ENCODE measurements at places on chromosomes 7 and 10.

DNA sequence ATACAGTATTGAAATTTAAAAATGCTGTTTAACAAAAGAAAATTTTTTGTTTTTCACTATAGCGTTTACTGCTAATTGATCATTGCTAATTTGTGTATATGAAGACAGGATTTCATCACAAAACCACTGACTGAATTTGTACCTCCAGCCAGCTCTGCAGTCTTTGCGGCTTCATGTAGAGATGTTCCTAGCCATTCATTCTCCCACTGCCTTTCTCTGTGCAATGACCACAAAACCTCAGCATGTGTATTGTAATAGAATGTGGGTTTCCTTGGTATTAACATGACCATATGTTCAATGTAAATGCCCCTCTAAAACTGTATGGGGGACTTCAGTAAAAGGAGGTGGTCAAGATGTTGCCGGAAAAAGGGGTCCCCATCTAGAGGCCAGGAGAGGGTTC lies 81.1 kb upstream of the STEAP1B start:
- H3K36me3 ChIP-seq, result no peaks in the 10 kb centered on the region
- no peak overlapping the region for H3K4me3 ChIP-seq
- H3K27ac ChIP-seq, result no peak overlapping the region
- H3K4me1 ChIP-seq, result peaks cover 17% of the 10 kb centered on the region
- H3K27me3 ChIP-seq, result no peaks in the 10 kb centered on the region
- DNase-seq, result no peak

DNA sequence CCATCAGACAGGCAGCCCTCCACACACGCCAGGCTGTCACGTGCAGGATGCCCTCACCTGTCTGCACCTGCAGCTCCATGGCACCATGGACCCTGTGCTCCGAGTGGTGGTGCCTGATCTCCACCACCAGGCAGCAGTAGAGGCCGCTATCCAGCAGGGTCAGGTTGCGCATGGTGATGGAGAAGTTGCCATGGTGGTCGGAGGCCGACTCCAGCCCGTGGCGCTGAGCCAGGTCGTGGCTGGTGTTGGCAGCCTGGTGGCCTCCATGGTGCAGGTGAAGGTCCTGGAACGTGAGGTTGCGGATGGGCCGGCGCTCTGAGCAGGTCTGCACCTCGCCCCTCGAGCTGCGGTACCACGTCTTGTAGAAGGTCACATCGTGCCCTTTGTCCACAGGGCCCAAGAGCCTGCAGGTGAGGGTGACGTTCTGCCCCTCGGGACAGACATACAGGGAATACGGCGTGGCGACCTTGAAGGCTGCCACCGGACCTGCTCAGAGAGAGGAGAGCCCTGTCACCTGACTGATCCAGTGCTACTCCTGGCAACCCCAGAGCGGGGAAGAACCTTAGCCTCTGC lies 11.7 kb downstream of the VSIR start:
- no peaks in the 10 kb centered on the region for H3K36me3 ChIP-seq
- DNase-seq, result no peak

GRCh38 chr10:94490789-94491039 lies 54.9 kb upstream of the HELLS start:
- H3K27me3 ChIP-seq, result no peaks in the 10 kb centered on the region
- no peak overlapping the region for H3K4me3 ChIP-seq
- no peaks in the 10 kb centered on the region for H3K4me1 ChIP-seq
- H3K27ac ChIP-seq, result no peak overlapping the region
- H3K36me3 ChIP-seq, result no peaks in the 10 kb centered on the region

DNA sequence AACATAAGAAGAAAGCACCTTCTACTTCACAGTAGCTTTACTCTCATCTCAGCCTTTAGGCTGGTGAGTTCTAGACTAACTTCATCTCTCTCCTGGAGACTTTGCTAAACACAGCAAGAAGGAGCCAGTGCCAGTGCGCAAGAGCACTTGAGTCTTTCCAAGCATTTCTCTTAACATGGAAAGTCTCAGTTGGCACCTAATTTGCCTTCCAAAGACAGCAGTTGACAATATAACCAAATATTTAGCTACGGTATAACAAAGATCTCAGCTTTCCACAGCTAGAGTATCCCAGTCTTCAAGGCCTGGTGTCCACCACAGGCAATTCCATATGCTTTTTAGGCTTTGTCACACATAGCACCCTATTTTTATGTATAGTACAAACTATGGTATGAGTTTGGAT lies 1204.9 kb downstream of the CNTNAP2 start:
- H3K4me1 ChIP-seq, result no peaks in the 10 kb centered on the region
- H3K36me3 ChIP-seq, result no peaks in the 10 kb centered on the region
- H3K27ac ChIP-seq, result no peak overlapping the region
- no peak for DNase-seq
- H3K4me3 ChIP-seq, result no peak overlapping the region
- no peaks in the 10 kb centered on the region for H3K27me3 ChIP-seq
